RWPE2 (cell line): ENCODE measurements at places on chromosomes 4 and X.

DNA sequence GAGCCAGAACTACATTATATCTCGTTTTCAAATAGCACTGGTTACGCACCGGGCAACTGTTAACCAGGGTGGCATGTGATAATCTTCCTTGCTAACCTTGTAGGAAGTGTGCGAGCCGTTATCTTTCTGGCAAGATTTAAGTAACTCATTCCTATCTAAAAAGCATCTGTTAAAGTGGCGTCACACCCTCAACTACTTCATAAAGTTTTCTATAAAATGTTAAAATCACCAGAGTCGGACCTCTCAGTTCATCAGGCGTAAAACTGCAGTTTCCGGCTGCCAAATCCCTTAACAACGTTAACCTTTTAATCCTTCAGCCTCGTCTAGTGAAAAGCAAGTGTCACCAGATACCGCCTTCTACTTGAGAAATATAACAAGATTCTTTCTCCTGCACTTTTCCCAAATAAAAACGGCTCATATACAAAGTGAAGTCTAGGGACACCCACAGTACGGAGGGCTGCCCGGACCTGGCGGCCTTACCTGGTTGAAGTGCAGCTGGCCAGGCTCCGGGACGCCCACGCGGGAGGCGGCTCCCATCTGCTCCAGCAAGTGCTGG, 1.2 kb downstream of the SLC39A8 start:
- no peak for DNase-seq

DNA sequence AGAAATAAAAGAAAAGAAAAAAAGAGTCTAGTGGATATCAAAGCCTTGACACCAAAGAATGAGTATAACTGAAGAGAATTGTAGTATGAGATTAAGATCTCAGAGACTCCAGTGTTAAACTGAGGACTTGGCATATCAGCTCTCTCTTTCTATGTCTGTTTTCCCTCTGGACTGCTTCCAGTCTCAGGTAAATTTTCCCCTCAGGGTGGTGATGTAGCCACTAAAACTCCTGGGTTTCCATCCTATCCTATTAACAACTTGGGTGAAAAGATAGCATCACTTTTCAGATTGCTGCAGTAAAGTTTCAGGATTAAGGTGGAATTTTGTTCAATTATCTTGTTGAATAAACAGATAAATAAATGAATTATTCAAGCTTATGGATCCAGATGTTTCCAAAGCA, 85.7 kb downstream of the ATP10D start:
- no peak for DNase-seq

GRCh38 chr4:125200556-125200955, 114.2 kb upstream of the FAT4 start:
- DNase-seq, result no peak

GRCh38 chr4:123102897-123103471, 180.6 kb upstream of the NUDT6 start:
- no peak for DNase-seq
